Inflammatory macrophage (primary cell): ENCODE measurements at places on chromosomes 5 and 9.

- DNase-seq, result no peak
Observed at GRCh38 chr5:39652036-39652435, 227.3 kb upstream of the DAB2 start.

- no peak for DNase-seq
Observed at GRCh38 chr9:109483744-109484429, 14.2 kb downstream of the PTPN3 start.

DNA sequence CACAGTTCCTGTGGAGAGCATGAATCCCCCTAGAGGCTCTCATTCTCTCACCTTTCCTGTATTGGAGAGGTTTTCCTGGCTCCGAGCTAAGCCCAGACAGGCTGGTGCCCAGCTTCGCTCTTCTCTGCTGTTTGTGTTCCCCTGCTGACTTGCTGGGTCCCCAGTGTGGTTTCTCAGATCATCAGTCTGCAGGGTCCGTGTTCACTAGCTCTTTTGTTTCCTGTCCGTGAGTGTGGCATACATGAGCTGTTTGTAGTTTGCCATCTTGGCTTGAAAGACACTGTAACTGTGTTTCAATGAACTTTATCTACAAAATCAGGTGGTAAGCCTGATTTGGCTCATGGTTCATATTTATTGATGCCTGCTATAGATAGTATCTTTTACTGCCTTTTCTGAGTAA is 23.8 kb downstream of the LOX start:
- no peak for DNase-seq

DNA sequence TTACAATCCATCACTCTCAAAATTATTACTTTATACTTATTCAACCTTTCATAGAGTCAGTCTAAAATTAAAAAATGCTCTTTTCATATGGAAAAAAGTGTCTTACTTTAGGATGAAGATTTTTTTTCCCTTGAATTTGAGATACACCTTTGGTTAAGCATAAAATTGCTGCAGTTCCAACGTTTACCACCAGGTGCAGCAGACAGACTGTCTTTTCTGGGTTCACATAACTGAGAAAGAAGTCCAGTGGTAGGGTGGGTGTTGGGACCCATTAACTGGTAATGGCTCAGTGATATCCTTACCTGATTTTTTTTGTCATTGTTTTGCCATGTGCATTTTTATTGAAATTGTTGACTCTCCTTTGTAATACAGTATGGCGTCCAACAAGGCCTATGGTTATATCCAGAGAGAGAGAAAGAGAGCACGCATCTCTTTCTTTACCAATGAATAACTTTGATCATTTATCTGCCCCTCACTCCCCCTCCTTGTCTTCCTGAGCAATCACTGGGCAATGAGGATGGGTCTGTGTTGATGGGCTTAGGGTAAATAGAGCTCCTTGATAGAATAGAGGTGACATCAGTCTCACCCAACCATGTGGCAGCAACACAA is 98.4 kb downstream of the FBXL7 start:
- no peak for DNase-seq

DNA sequence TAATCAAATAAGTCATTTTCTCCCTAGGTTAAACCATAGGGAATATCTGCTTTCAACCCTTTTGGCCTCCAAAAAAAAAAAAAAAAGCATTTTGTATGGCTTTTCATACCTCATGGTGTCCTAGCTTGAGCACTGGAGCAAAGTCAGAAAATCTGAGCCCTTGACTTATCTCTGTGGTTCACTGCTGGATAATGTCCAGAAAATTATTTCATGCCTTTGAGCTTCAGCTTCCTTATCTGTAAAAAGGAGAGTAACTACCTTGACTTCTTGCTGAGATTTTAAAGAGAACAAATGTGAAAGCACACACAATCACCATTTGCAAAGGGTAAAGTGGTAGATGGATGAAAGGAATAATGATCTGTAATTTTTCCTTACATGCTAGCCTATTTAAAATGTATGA is 165.9 kb downstream of the ALDH1A1 start:
- no peak for DNase-seq

DNA sequence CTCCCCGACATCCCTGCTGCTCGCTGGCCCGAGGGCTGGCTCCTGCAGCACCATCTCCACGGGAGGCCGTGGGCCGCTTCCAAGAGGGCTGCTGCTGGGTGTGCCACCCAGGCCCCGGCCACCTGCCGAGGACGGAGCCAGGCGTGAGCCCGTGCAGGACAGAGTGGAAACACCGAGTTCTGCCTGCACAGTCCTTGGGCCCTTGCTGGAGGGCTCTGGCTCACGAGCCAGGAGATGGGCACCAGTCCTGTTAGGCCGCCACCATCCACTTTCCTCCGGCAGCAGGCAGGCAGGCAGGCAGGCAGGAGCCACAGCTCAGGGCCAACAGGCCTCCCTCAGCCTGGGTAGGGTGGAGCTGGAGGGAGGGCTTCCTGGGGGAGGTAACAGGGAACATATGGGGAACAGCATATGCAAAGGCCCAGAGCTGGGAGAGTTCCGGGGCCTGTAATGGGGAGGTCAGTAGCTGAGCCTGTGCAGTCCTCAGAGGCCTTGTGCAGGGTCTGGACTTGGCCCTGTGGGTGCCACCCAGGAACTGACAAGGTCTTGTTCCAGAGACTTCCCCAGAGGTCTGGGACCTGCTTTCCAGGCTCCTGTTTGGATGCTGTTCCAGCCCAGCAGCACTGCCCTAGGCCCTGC is 31.9 kb downstream of the RXRA start:
- no peak for DNase-seq

DNA sequence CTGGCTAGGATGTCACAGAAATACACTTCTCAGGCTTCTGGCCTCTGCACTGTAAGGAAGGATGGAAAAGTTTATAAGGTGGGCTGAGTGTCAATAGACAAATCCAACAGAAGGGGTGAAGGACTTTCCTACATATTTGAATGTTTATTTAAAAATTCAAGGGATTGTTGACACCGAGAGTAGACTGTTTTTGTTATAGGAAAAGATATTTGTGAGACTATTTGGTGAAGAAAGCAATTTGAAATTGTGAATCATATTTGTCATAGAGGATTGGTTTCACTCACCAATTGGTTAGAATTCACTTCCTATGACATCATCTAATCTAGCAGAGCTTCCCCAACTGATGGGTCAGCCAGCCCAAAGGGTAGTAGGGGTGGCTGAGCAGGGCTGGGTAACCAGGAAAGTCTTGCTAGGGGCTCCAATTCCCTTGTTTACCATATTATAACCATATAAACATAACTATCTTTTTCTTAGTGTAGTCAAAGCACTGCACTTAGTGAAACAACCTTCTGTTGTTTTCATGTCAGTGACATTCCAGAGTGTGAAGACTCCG is 14.9 kb upstream of the MEGF10 start:
- no peak for DNase-seq

- no peak for DNase-seq
Observed at GRCh38 chr9:6640268-6641051, 5.1 kb downstream of the GLDC start.

DNA sequence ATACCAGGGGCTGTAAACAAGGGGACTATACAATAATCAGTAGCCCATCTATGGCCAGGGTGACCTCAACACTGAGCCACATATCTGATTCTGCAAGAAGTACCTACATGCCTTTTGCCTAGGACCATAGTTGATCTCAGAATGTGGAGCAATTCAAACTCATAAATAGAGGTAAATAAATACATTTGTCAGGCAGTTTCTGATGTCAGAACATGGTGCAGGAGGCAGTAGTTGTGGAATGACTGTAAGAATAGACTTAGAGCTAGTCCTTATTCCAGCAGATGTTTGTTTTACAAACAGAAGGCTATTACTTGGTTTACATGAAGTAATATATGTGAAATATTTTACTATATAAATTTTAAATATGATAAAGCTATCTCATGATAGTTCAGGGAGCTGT is 330.7 kb upstream of the DAB2 start:
- DNase-seq, result no peak

GRCh38 chr5:133389066-133389590 is 223.2 kb downstream of the FSTL4 start:
- no peak for DNase-seq

GRCh38 chr5:125611541-125611940 is 811.7 kb upstream of the GRAMD2B start:
- no peak for DNase-seq
